T-helper 2 cell treated with Interferon-gamma antibody and Interleukin-4, amounts not matched to agents 5 μg/mL and 100 μg/mL, for 36 hours (primary cell): ENCODE measurements at places on chromosomes 13 and 19.

DNA sequence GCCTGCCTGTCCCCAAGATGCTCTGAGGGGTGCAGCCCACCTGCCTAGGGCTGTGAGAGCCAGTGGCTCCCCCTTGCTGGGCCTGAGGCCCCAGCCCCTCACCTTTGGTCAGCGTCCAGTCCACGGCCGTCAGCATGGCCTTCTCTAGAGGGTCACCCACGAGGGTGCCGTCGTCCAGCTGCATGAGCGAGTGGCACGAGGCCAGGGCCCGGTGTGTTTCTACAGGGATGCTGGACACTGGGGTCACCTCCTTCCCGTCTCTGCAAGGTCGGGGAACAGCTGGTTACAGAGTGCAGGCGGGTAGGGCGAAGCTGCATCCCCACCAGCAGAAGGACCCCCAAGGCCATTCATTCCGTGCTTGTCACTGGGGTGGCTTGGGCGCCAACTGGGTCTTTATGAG lies 9.0 kb downstream of the ATP13A1 start:
- DNase-seq, result no peak

- DNase-seq, result no peak
Observed at GRCh38 chr19:11418094-11418548, 993 bp downstream of the RGL3 start.

DNA sequence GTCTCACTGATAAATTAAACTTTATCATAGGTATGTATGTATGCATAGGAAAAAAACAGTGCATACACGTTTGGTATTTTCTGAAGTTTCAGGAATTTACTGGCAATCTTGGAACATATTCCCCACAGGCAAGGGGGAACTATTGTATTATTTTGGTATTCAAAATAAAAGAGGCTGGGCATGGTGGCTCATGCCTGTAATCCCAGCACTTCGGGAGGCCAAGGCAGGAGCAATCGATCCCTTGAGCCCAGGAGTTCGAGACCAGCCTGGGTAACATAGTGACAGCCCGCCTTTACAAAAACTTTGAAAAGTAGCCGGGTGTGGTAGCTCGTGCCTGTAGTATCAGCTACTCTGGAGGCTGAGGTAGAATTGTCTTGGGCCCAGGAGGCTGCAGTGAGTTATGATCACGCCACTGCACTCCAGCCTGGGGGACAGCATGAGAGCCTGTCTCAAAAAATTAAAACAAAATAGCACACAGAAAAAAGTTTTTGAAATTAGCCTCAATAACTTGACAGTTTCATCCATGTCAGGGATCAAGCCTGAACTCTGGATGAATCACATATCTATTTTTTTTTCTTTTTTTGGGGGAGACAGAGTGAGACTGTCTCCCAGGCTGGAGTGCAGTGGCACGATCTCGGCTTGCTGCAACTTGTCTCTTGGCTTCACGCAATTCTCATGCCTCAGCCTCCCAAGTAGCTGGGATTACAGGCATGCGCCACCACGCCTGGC lies 29.1 kb upstream of the HOMER3 start:
- DNase-seq, result no peak

DNA sequence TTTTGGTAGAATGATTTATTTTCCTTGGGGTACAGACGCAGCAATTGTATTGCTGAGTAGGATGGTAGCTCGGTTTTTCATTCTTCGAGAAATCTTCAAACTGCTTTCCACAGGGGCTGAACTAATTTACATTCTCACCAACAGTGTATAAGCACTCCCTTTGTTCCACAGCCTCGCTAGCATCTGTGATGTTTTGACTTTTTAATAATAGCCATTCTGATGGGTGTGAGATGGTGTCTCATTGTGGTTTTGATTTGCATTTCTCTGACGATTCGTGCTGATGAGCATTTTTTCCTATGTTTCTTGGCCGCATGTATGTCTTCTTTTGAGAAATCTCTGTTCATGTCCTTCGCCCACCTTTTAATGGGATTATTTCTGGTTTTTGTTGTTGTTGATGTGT lies 54.8 kb upstream of the UQCRFS1 start:
- no peak for DNase-seq

- no peak for DNase-seq
Observed at GRCh38 chr13:59490651-59491050, 673.1 kb downstream of the DIAPH3 start.

DNA sequence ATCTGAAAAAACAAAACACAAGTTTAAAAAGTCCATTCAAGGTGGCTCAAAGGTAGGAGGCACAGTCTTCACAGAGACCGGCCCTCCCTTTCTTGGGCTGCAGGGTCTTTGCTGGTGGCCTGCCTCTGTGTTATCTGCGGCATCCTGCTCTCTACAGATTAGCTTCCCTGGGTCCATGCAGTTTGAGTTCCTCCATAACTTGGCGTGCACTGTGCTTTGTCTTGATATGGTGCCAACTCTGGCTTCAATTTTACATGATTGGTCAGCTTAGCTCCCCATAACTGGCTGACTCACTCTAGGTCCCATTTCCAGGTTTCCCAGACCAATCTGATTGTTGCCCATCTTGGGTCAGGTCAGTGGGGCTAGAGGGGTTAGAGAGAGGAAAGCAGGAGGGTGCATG lies 41.8 kb downstream of the TPT1 start:
- DNase-seq, result no peak
